Endodermal cell (in vitro differentiated cells): ENCODE measurements at places on chromosomes 2 and 18. TPM values are rescaled to one million over a fixed set of nuclear protein-coding genes. Genes with fewer than 3 reads are reported as not detected.

- peak; percentile 52 for DNase-seq
- H3K27me3 ChIP-seq, result no peaks in the 10 kb centered on the region
- H3K27ac ChIP-seq, result no peak overlapping the region
- H3K4me3 ChIP-seq, result no peak overlapping the region
These were observed 51.4 kb upstream of the SPAG16 start for GRCh38 chr2:213232649-213233437.

GRCh38 chr2:203909974-203910373 lies 26.6 kb upstream of the ICOS start:
- H3K27me3 ChIP-seq, result no peaks in the 10 kb centered on the region
- H3K36me3 ChIP-seq, result no peaks in the 10 kb centered on the region
- no peak overlapping the region for H3K4me3 ChIP-seq
- H3K4me1 ChIP-seq, result peaks cover 3% of the 10 kb centered on the region
- DNase-seq, result no peak

IL1B gene
- not detected in 2 replicates for total RNA-seq

AMER3 gene
- total RNA-seq, result 0.91 to 1.1 TPM in 2 of 3 replicates, not detected in the other

DNA sequence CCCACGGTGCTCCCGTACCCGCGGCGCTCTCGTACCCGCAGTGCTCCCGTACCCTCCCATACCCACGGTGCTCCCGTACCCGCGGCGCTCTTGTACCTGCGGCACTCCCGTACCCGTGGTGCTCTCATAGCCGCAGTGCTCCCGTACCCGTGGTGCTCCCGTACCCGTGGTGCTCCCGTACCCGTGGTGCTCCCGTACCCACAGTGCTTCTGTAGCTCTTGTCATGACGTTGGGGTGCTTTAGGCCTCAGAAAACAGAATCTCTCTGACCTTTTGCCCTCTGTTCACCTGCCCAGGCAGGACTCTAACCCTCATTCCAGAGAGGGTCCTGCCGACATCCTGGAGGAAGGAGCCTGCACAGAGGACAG lies 35.3 kb downstream of the SLC66A2 start:
- H3K4me1 ChIP-seq, result no peaks in the 10 kb centered on the region
- H3K4me3 ChIP-seq, result no peak overlapping the region
- peaks cover 15% of the 10 kb centered on the region for H3K36me3 ChIP-seq
- DNase-seq, result no peak
- no peak overlapping the region for H3K27ac ChIP-seq
- no peaks in the 10 kb centered on the region for H3K27me3 ChIP-seq

DNA sequence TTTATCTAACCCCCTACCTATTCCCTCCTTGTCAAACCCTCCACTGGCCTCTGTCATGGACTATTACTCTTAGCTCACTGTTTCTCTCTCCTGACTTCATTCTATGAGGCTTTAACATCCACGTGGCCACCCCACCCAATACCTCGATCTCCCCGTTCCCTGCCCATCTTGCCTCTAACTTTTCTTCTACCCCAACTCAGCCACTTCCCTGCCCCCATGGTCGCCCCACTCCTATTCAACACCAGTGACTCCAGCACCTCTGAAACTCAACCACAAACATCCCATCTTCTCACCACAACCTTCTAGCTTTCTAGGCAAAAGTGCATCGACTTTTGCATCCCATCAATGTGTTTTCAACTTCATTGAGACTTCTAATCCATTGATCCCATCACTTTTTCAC lies 94.2 kb upstream of the EPAS1 start:
- no peak for DNase-seq
- H3K27me3 ChIP-seq, result no peaks in the 10 kb centered on the region
- no peaks in the 10 kb centered on the region for H3K36me3 ChIP-seq
- H3K27ac ChIP-seq, result no peak overlapping the region
- no peak overlapping the region for H3K4me3 ChIP-seq

DNA sequence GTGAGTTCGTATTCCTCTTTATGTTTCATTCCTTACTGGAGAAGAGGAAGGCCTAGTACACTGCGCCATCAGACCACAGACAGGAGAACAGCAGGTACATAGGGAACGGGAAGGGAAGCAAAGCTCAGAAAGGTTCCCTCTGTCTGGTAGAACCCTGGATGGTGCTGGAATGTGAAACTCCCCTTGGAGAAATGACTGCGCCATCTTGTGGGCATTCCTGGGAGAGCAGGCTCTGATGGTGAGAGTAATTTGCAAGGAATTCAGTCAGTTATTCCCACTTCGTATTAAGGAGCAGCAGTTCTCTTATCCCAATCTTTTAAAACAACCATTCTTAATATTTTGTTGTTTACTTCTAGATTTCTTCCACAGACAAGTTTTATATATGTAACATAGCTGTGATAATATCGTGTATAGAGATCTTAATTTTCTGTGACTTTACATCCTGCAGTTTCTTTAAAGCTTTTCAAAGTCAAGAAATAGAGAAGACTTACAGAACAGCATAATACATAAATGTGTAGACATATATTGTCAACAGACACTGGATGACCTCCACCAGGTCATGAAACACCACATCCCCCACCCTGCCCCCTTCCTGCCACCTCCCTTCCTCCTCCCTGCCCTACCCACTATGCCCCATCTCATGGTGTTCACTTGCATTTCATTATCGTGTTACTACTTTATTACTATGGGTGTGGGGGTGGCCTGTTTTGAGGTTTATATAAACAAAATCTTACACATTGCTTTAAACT lies 83.9 kb downstream of the ARHGEF4 start:
- no peak overlapping the region for H3K27ac ChIP-seq
- no peaks in the 10 kb centered on the region for H3K36me3 ChIP-seq
- H3K27me3 ChIP-seq, result no peaks in the 10 kb centered on the region
- DNase-seq, result peak; percentile 97

DNA sequence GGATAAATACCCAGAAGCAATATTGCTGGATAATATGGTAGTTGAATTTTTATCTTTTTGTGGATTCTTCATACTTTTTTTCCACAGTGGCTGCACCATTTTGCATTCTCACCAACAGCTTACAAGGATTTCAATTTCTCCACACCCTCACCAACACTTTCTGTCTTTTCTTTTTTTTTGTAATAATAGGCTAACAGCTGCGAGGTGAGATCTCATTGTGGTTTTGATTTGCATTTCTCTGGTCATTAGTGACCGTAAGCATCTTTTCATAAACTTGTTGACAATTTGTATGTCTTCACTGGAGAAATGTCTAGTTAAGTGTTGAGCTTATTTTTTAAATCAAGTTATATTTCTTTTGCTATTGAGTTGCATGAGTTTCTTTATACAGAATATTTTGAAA lies 17.6 kb upstream of the SLC9A2 start:
- no peaks in the 10 kb centered on the region for H3K36me3 ChIP-seq
- H3K27me3 ChIP-seq, result no peaks in the 10 kb centered on the region
- H3K4me1 ChIP-seq, result no peaks in the 10 kb centered on the region
- H3K27ac ChIP-seq, result no peak overlapping the region

DNA sequence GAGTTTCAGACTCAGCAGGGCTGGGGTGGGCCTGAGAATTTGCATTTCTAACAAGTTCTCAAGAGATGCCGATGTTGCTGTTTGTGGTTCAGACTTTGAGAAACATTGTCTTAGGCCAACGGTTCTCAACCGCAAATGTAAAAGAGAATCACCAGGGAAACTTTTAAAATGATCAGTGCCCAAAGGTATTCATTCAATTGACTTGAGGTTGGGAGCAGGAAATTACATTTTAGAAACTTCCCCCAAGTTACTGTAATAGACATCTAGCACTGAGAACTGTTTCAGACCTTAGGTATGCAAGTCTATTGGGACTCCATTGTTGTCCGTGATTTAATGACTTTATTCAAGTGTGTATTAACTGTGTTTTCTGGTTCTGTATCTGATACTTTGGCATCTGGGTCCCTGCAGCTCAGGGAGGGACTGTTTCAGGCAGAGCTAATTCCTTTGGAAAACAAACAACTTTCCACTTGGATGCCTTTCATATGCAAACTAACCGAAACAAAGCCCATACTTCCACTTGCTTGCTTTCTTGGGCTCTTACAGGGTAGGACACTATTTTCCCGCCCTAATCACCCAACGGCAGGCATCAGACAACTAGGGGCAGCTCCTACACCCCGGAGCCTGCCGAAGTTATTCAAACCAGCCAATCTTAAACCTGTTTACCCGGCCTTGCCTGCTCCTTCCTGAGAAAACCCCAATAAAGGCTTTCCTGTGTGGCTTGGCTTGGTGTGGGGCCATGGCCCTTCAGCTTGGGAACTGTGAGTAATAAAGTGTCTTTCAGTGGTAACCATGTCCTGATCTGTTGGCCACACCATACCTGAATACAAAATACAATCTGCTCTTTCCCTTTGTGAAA lies 97.6 kb downstream of the POLE4 start:
- no peaks in the 10 kb centered on the region for H3K4me1 ChIP-seq
- H3K36me3 ChIP-seq, result no peaks in the 10 kb centered on the region
- no peak overlapping the region for H3K4me3 ChIP-seq
- no peak overlapping the region for H3K27ac ChIP-seq
- H3K27me3 ChIP-seq, result peaks cover 17% of the 10 kb centered on the region
- peak; percentile 90 for DNase-seq

ATG4B gene
- total RNA-seq, result 103 and 126 TPM in 2 replicates

GRP gene
- total RNA-seq, result 4.4 and 6.1 TPM in 2 replicates

LRP1B gene
- 0.43 and 0.79 TPM in 2 replicates for total RNA-seq

PSMA8 gene
- not detected in 3 replicates for total RNA-seq

PLGLB2 gene
- 0.15 TPM in 1 of 3 replicates, not detected in the others for total RNA-seq

- DNase-seq, result no peak
- H3K4me3 ChIP-seq, result no peak overlapping the region
- H3K36me3 ChIP-seq, result peaks cover 16% of the 10 kb centered on the region
- H3K27ac ChIP-seq, result no peak overlapping the region
- no peaks in the 10 kb centered on the region for H3K27me3 ChIP-seq
These were observed 54.9 kb downstream of the EPHA4 start for GRCh38 chr2:221517146-221517695.

FSHR gene
- 2.2 to 6.5 TPM (median 6.1 TPM) in 3 replicates for total RNA-seq
